ENCODE measurements at places on chromosomes 7 and 10.

- DNase-seq: no peak
Observed at GRCh38 chr10:78634835-78635234, 433.9 kb upstream of the ZMIZ1 start.

DNA sequence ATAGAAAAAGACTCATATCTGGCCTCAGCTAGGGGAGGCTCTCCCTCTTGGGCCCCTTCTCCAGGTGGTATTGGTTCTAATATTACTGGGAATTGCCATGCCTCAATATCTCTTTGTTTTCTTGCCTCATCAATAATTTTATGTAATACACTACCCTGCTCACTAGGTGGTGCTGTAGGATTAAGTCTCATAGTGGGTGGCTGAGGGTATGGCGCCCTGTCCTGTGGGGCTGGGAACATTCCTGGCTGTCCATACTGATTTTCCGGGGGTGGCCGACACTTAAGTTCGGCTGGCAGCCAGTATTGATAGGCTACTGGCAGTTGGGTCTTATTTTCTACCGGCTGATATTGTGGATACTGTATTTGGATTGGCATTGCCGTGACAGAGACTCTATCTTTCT lies 9.0 kb upstream of the TAS2R3 start:
- DNase-seq: no peak

- peak; percentile 76 for DNase-seq
Observed at GRCh38 chr10:96130326-96130995, 364 bp downstream of the ZNF518A start.

- no peak for DNase-seq
Observed at GRCh38 chr7:24255139-24255538, 28.9 kb upstream of the NPY start.

DNA sequence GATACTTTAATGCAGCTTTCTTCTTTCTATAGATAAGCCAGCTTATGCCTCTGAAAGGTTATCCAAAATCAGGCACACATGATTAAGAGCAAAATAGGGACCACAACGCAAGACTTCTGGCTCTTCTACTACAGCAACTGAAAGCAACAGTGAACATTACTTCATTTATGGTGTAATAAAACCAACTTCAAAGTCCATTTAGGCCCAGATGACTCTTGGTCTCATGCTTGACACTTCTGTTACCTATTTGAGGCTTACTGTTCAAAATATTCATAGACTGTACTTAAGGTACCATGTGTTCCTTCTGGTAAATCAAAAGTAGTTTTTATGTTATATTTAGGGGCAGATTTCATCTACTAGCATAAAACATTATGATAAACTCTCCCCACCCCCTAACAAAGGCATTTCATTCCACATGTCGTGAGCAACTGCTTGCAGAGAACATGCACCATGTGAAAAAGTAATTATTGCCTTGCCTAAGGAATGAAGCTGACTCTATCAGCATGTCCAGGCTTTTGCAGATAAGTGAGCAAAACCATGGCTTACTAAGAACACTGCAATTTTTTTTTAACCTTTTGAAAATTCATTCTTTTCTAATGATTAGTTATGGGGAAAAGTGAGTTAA lies 154.9 kb upstream of the ITGB1 start:
- no peak for DNase-seq

DNA sequence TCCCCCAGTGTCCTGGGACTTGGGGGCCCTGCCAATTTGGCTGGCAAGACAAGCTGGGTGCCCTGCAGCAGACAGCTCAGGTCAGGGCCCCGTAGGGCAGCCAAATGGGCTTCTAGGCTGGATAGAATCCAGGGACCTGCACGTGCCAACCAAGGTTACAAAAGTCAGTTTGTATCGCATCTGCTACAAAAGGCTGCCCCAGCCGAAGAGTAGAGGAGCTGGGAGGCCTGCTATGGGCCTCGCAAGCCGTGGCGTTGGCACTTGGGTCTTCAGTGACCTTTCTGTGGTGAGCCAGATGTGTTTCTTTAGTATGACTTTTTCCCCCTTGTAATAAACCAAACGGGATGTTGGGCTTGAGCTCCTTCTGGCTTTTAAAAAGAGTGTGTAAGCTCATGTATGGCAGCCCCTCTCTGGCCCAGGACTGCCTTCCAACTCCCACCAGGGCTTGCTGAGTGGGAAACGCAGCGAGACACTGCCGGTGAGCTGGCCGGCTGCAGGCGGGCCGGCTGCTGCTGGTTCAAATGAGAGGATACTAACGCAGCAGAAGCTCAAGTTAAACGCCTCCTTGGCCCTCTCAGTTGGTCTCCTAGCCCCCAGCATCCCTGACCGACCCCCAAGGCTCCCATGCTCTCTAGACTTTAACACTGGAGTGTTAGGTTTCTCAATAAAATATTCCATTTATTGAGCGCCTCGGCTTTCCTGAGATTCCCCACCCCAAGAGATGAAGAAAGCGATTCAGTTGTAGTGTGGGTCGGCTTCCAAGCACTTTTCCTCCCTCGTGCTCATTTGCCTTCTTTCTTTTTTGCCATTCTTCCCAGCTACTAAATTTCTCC lies 3.1 kb upstream of the HOXA10 start:
- no peak for DNase-seq

GRCh38 chr10:120513307-120513796 lies 56.3 kb downstream of the PLPP4 start:
- no peak for DNase-seq

- DNase-seq: no peak
Observed at GRCh38 chr7:33448035-33448434, 318.7 kb downstream of the BBS9 start.

DNA sequence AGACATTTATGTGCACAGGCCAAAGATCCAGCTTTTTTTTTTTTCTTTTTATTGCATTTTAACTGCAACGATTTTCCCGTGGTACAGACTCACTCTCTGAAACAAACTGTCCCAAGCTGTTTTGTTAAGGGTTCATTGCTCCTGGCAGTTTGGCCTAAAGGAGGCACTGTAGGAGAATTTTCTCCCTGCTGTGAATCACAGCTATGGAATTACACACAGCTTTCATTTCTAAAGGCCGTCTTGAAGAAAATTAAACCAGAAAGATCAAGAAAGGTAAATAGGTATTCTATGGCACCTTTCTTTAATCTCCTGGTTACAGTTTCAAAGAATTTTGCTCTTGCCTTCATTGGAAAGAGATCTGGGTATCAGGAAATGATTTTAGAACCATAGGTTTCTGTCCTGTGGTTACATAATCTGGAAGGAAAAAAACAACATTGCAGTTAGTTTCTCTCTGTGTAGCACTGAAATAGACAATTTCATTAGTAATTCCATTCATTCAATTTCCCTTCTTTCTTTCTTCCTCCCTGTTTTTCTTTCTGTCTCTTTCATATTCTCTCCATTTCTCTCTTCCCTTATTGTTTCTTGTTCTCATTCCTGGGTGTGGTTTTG lies 51.2 kb downstream of the PDK4 start:
- no peak for DNase-seq

- DNase-seq: no peak
Observed at GRCh38 chr10:117539903-117540639, 2.5 kb upstream of the EMX2 start.

- DNase-seq: no peak
Observed at GRCh38 chr7:44279286-44279685, 46.1 kb downstream of the CAMK2B start.

GRCh38 chr10:124259139-124259825 lies 159.4 kb downstream of the OAT start:
- DNase-seq: no peak

- DNase-seq: no peak
Observed at GRCh38 chr7:42624471-42624870, 287.4 kb downstream of the C7orf25 start.

DNA sequence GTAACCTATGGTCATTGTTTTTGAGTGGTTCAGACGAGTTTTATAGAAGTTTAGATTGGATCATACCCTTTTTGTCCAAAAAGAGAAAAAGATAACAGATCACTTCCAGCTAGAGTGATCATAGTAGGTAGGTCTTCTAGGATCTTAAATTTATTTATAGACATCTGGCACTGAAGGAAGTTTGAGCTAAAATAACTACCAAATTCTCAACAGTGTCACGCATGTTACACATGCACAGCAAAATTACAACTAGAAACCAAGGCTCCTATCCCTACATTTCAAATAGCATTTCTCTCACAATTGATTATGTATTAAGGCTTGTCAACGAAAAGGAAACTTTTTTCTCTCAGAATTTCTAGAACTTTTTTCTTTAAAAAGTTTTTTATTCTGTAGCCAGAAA lies 2.3 kb downstream of the CALU start:
- no peak for DNase-seq

GRCh38 chr10:61175316-61175715 lies 231.3 kb upstream of the RHOBTB1 start:
- DNase-seq: no peak

DNA sequence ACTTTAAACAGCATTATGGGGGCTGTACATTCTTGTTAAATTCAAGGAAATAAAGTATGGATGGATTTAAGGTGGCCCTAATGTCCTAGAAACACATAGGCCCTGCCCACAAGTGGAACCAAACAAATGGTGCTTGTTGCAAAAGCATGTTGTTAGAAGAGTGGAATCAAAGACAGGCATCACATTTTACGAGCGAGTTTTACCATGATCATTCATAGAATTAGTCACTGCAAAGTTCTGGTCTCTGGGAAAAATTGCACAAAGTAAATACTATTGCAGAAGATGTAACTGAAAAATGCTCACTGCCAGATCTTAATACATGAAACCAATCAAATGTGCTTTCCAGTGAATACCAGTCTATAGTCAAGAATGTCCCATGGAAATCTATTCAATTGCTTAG lies 677.1 kb downstream of the PARD3 start:
- no peak for DNase-seq

Measured in NCI-H446 treated with DMSO at 0.1 percent for 48 hours (cell line).